Stimulated activated CD4-positive, alpha-beta T cell treated with anti-CD3 and anti-CD28 coated beads, Interleukin-4, amount 100 ng/mL, for 48 hours (primary cell): ENCODE measurements at places on chromosomes 3 and 15.

GRCh38 chr3:73449774-73450173, 175.0 kb downstream of the PDZRN3 start:
- DNase-seq: no peak

- DNase-seq: no peak
Measured at GRCh38 chr3:148102156-148102555, 595.5 kb upstream of the AGTR1 start.

- DNase-seq: no peak
Measured at GRCh38 chr3:190902292-190902691, 39.8 kb upstream of the GMNC start.

GRCh38 chr3:43346978-43347749, 60.8 kb downstream of the SNRK start:
- DNase-seq: no peak

GRCh38 chr3:46670891-46671427, 22.5 kb downstream of the ALS2CL start:
- no peak for DNase-seq

DNA sequence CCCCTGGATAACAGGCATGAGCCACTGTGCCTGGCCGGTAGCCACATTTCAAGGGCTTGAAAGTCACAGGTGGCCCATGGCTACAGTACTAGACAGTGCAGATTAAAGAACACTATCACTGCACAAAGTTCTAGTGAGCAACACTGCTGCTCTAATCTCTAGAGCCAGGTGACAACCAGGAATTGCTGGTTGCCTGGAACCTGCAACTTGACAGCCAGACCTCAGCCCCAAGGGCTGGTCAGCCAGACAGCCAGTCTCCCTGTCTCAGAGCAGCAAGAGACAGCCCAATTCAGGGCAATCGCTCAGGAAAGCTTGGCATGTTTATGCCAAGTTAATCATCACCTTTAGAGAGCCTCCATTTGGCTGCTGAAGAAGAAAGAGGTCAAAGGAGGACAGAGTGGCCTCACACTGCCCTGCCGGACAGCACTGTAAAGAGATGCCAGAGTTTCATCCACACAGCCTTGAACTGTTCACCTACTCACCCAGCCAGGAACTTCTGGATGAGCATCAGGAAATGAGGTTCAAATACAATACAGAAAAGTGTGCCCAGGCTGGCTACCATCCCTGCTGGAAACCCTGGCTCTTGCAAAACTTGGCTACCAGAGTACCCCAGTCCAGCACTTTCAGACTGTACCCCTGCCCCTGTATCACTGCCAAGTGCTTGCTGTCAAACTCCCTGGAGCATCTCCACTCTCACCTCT, 6.0 kb downstream of the CCDC12 start:
- no peak for DNase-seq

DNA sequence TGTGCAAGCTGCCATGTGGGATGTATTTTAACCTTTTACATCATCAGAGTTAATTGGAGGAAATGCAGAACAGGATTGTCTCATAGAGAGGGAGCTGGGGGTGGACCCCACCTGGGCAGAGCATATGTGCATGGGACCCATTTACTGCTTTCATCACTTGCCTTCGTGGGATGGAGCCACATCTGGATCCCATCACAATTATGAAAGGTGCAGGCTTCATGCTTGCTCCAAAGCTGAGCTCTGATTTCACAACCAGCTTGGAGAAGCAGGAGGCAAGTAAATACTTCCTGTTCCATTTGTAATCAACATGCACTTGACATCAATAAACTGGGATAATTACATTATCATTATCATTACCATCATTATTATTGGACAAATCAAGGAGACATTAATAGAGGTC, 161.9 kb downstream of the ALDH1A2 start:
- DNase-seq: no peak

- DNase-seq: no peak
Measured at GRCh38 chr3:37905346-37905745, 43.7 kb downstream of the CTDSPL start.

GRCh38 chr15:42010434-42010833, 10.4 kb downstream of the PLA2G4E start:
- no peak for DNase-seq

- no peak for DNase-seq
Measured at GRCh38 chr3:196706731-196707130, 5.3 kb downstream of the CEP19 start.

DNA sequence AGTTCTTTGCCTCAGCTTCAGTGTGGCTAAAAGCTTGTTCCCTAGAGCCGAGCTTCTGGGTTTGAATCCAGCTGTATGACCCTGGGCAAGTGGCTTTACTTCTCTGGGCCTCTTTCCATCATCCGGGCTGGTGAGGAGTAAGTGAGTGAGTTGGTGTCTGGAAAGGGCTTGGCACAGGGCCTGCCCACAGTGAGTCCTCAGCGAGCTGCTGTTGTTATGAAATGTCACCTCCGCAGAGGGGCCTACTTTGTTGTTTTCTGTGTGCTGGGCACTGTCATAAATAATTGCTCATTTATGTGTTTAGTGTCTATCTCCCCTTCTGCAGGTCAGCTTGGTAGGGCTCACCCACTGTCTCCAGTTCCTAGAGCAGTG, 31.7 kb downstream of the SLC6A6 start:
- DNase-seq: no peak
